ENCODE measurements at places on chromosomes 2 and 18.

GRCh38 chr2:120132190-120132589 is 91.0 kb downstream of the TMEM185B start:
- no peak for DNase-seq

DNA sequence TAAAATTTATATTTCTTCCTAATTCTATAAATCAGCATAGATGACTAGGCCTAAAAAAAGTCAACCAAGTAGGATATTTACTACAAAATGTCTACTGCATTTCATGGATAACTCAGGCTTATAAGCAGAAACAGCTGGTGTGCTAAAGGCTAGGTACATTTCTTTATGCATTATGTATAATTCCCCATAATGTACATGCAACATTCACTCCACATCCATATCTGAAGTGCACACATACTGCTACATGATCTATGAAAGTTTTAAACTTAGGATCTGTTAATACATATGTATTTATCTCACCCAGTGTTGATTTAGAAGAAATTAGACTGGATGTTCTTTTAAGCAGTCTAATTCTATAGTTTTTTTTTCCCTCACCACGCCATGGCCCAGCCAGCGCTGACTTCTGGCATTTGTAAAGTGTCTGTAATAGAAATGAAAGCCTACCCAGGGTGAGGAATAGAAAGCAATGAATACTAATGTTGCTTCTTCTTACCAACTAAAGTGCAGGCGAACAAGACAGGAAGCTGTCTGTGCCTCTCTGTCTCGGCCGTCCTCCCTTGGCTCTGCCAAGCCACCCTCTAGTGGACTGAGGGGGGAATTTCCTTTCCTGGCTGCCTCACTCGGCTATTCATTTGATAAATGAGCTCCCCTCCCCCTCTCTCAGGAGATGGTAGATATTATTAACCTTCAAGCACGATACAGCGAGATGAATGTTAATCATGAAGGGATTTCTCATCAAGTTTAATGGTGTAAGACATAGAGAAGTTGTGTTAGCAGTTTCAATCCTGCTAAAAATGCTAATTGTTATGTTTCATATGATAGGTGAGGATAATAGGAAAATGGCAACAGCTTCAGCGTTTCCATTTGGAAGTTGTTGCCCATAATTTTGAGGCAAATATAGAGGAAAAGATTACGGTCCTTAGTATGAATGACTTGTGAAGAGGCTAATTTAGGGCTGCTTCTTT is 384.5 kb downstream of the MTX2 start:
- no peak for DNase-seq

GRCh38 chr2:219595256-219595655 is 2.4 kb upstream of the STK11IP start:
- no peak for DNase-seq

DNA sequence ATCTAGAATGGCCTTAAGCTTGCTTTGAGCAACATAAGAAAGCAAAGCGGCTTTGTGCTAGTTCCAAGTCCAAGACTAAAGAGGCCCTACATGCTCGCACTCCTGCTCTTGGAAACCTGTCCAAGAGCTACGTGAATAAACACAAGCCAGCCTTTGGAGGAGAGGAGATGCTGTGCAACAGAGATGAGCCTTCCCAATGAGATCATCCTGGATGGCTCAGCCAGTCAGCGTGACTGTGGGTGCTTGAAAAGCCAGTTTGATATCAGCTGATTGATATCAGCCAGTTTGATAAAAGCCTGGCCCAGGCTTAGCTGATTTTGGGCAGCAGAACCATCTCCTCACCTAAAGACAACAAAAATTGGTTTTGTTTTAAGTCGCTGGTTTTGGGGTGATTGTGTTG is 481.0 kb upstream of the DSEL start:
- no peak for DNase-seq

GRCh38 chr2:168246483-168247340 is 683 bp downstream of the STK39 start:
- peak; percentile 61 for DNase-seq

DNA sequence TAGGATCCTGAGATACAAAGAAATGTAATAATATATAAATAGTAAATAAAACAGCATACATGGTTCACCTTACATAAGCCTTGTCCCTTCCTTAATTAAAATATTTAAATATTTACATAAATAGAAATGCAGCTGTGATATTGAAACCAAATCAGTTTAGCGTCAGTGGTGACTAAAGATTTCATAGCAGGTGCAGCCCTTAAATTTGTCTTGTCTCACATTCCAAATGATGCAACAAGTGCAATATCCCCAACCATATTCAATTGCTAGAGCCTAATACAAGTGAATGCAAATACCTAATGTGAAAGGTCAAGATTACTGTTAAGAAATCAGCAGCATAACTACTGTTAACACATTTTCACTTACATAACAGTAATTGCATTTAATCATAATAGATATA is 539.5 kb downstream of the NYAP2 start:
- DNase-seq = no peak

- DNase-seq = no peak
Measured at GRCh38 chr2:2762166-2762908, 431.3 kb upstream of the MYT1L start.

GRCh38 chr2:232363784-232364615 is 14.6 kb upstream of the ALPP start:
- DNase-seq = no peak

Measured in effector CD8-positive, alpha-beta T cell (primary cell).